Muscle of leg (tissue), 16 donors: ENCODE measurements at places on chromosomes 16 and 17. TPM values are rescaled to one million over a fixed set of nuclear protein-coding genes. Genes with fewer than 3 reads are reported as not detected.

TEX19 gene
- 0.09 TPM for total RNA-seq

CSNK1D gene
- total RNA-seq, result 15.0 TPM

RAB26 gene
- total RNA-seq, result 0.40 TPM

PPM1E gene
- total RNA-seq, result 1.1 TPM

SPPL2C gene
- not detected for total RNA-seq

PRR15L gene
- not detected for total RNA-seq

PARD6A gene
- total RNA-seq, result 1.3 TPM

G6PC1 gene
- not detected for total RNA-seq

NPIPA7 gene
- total RNA-seq, result 2.7 TPM

DBF4B gene
- total RNA-seq, result 4.1 TPM

DNA sequence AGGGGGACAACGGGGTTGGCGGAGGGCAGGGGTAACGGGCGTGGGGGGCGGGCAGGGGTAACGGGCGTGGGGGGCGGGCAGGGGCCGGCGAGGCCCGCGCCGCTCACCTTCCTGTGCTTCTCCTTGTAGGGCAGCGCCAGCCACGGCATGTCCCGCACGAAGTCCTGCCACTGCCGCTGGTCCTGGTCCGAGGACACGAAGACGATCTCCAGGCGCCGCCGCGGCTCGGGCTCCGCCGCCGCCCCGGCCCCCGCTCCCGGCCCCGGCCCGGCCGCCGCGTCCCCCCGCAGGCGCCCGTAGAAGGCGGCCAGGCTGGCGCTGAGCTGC, 401 bp downstream of the NXN start:
- H3K36me3 ChIP-seq, result no peaks in the 10 kb centered on the region
- H3K27ac ChIP-seq, result peak overlapping the region; percentile 47
- peaks cover 36% of the 10 kb centered on the region for H3K4me1 ChIP-seq

DNA sequence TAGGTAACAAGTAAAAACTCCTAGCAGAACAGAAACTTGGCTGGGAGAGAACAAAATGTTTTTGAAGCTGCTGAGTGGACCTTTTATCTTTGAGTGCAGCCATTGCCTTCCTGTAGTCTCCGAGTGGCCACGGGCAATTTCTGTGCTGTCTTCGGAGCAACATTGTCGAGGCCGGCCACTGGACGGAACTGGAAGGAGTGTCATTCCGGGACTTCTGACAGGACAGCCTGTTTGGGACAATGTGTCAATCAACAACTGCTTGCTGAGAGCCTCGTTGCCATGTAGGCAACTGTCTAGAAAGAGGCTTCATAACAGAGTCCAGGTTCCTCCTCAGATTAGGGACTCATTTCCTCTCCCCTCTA, 96.2 kb upstream of the CDYL2 start:
- H3K27me3 ChIP-seq, result no peaks in the 10 kb centered on the region
- no peaks in the 10 kb centered on the region for H3K36me3 ChIP-seq
- peaks cover 15% of the 10 kb centered on the region for H3K4me1 ChIP-seq
- no peak overlapping the region for H3K4me3 ChIP-seq
- no peak for DNase-seq

- no peak overlapping the region for H3K27ac ChIP-seq
- no peak for DNase-seq
- no peak overlapping the region for H3K4me3 ChIP-seq
- H3K4me1 ChIP-seq, result no peaks in the 10 kb centered on the region
- H3K36me3 ChIP-seq, result peaks cover 33% of the 10 kb centered on the region
- H3K27me3 ChIP-seq, result no peaks in the 10 kb centered on the region
These were observed 16.1 kb downstream of the GDE1 start for GRCh38 chr16:19505600-19506303.

DNA sequence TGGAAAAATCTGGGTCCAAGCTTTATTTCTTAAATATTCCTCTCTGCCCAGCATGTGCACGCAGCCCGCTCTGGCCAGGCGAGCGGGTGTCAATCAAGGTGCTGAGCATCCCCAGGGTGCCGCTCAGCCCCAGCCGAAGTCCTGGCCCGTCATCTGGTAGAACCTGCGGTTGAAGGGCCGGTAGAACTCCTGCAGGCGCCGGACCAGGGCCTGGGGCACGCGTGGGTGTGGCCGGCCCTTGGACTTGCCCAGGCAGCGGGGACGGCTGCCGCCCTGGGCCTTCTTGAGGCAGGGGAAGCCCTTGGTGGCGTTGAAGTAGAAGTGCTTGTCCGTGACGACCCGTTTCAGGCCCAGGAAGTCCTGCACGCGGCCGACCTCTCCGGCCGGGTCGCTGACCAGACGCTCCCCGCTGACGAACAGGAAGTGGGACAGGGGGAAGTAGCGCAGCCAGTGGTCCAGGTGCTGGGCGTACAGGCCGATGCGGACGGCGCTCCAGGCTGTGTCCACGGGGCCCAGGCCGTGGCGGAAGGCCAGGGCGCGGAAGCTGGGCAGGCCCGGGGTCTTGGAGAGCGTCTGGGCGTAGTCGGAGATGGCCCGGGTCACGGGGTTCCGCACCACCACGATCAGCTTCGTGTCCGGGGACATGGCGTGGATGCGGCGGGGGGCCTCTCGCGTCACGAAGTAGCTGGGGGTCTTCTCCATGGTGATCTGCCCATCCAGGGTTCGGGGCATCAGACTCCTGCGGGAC, 6.6 kb downstream of the HS3ST6 start:
- H3K36me3 ChIP-seq, result no peaks in the 10 kb centered on the region
- no peak overlapping the region for H3K4me3 ChIP-seq
- peaks cover 2% of the 10 kb centered on the region for H3K4me1 ChIP-seq

GRCh38 chr16:15466886-15467781, 32.7 kb downstream of the BMERB1 start:
- H3K4me3 ChIP-seq, result no peak overlapping the region
- H3K27ac ChIP-seq, result no peak overlapping the region
- H3K36me3 ChIP-seq, result no peaks in the 10 kb centered on the region
- H3K27me3 ChIP-seq, result no peaks in the 10 kb centered on the region

DNA sequence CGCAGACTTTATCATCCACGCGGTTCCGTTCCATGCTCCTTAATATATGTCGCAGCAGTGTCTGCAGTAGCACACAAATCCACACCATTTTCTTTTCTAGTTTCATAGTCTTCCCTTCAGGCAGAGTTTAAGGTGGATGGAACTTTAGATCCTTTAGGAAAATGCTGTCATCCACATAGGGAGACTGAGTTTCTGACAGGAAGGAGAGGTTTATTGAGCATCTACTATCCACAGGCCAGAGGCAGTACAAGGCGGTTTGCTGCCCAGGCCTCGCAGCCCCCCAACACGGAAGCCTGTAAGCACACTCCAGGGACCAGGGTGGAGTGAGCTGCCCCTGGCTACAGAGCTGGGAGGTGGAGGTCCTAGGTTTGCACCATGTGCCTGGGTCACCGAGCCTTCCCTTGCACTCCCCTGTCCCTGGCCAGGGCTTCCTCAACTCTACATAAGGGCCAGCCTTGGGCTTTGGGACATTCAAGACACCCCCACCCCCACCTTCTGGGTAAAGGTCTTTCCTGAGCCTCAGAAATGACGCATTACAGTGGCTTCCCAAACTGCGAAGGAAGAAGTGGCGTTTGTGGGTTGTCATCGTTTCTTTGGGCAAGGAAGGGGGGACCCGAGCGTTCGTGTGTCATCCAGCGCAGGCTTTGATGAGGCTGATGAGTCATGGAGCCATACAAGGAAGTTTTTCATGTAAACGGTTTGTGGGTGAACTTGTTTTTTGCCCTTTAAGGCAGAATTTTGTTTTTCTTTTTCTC, 146.5 kb upstream of the PLCG2 start:
- peaks cover 4% of the 10 kb centered on the region for H3K36me3 ChIP-seq
- no peak overlapping the region for H3K27ac ChIP-seq
- H3K27me3 ChIP-seq, result no peaks in the 10 kb centered on the region
- peaks cover 49% of the 10 kb centered on the region for H3K4me1 ChIP-seq
- no peak overlapping the region for H3K4me3 ChIP-seq

DNA sequence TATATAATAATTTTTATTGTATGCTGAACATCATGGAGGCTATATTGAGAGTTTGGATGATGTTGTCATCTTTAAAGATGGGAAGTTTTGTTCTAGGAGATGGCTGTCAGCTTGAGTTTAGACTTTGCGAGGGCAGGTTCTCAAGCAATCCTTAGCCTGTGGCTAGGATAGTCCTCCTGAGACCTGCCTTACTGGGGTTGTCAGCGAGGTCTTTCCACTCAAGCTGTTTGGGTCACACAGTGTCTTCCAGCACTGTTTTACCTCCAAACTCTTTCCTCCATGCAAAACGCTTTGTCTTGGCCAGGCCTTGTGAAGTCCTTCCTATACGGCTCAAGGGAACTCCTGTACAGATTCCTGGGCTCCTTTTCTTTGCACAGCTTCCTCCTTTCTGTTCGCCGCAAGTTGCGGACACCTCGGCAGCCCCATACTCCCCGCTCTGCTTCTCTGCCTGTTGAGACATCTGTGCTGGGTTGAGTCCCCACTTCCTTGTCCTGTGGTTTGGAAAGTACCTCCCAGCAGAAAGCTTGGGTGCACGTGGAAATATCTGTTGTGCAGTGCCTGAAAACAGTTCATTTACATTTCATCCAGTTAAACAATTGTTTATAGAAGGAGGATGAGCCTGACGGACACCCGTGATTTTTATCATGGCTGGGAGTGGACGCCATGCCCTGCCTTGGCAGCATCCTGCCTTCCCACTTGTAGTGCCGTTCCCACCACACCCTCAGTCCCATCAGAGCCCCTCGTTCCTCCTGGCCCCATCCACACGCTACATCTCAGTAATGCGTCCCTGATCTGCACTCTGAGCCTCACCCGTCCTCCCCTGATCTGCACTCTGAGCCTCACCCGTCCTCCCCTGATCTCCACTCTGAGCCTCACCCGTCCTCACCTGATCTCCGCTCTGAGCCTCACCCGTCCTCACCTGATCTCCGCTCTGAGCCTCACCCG, 55.0 kb upstream of the CBFA2T3 start:
- DNase-seq, result peak; percentile 67
- no peaks in the 10 kb centered on the region for H3K4me1 ChIP-seq
- no peaks in the 10 kb centered on the region for H3K36me3 ChIP-seq

DNA sequence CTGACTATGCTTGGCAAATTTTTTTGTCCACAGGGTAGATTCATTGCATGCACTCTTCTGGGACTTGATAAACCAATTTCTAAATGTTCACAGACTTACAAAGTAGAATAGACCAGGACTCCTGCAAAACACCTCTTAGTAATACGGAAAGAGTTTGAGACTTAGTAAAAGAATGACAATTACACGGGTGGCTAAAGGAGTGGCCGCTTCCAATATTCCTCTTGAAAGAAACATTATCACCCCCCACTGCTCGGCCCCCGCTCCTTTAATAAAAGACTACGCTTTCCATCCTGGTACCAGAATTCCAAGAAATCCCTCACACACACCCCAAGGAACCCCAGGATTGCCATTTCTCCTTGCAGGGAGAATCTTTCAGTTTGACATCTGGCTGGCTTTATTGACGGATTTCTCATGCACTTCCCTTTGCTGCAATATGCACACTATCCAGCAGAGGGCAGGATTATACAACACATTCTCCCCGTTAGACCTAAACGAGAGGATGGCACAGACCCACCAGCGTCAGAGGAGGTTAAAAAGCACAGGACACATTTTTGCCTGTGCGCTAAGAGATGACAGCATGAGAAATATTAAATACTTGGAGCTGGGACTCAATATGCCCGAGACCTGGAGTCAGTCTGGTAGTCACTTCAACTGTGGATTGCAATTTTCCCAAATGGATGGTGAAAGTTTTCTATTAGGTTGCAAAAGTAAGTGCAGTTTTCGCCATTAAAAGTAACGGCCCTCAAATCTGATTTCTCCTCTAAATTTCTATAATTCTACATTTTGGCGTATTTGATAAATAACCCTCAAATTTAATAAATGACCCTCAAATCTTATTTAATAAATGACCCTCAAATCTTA, 46.6 kb upstream of the NUDT7 start:
- no peak overlapping the region for H3K4me3 ChIP-seq
- no peak overlapping the region for H3K27ac ChIP-seq
- peaks cover 3% of the 10 kb centered on the region for H3K4me1 ChIP-seq
- peaks cover 4% of the 10 kb centered on the region for H3K27me3 ChIP-seq

DNA sequence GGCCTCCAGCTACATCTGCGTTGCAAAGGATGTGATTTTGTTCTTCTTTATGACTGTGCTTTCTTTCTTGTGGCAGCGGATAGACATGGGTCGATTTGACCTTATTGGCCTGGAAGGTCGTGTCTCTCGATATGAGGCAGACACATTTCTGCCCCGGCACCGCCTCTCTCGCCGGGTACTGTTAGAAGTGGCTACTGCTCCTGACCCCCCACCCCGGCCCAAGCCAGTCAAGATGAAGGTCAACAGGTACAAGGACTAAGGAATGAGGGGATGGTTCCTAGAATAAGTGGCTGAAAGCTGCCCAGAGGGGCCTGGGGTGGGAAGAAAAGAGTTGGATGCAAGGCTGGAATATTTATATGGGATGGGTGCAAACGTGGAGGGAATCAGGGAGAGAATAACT, 21.1 kb downstream of the SRCAP start:
- DNase-seq, result no peak
- no peaks in the 10 kb centered on the region for H3K4me1 ChIP-seq
- H3K27me3 ChIP-seq, result no peaks in the 10 kb centered on the region
- H3K36me3 ChIP-seq, result peaks cover 89% of the 10 kb centered on the region

DNA sequence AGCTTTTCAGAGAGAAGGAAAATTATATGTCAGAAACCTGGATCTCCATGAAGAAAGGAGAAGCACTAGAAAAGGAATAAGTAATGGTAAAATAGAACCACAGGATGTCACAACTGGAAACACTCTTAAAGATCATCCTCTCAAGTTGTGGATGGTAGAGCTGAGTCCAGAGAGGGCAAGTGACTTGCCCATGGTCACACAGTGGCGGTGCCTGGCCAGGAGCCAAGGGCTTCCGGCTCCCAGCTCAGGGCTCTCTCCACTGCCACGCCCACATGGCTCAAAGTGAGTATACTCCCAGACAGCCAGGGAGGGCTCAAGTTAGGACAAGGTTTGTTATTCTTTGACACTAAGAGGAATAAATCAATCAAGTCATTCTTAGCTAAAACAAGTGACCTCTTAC, 159.8 kb downstream of the COPRS start:
- no peaks in the 10 kb centered on the region for H3K27me3 ChIP-seq
- DNase-seq, result no peak
- peaks cover 30% of the 10 kb centered on the region for H3K4me1 ChIP-seq
- H3K36me3 ChIP-seq, result no peaks in the 10 kb centered on the region
- H3K4me3 ChIP-seq, result no peak overlapping the region

DNA sequence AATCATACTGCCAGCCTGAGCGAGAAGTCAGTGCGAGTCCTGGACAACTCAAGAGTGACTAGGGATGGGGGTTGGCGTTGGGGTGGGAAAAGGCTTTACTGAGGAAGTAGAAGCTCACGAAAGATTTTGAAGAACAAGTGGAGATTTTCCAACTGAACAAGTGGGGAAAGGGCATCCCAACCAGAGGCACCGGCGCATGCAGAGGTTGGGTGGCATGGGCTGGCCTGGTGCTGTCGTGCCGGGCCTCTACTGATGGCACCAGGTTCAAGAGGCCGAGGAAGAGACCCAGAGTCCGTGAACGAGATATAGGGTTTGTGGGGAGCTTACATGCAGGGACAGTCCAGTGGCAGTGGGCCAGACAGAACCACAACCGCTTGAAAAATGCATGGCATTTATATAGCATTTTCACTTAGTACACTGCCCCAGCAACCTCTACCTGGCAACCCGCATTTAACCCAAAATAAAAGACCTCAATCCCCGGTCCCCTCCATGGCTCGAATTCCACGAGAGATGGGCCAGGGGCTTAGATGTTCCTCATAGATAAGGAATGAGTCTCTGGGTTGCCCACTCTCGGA, 7.7 kb upstream of the ITGA3 start:
- DNase-seq, result no peak
- no peaks in the 10 kb centered on the region for H3K36me3 ChIP-seq
- no peak overlapping the region for H3K27ac ChIP-seq
